HAP-1 (cell line): ENCODE measurements at places on chromosomes 6 and 20.
A peak's percentile ranks its signal among the peaks of the same experiment; 100 is the strongest.

DNA sequence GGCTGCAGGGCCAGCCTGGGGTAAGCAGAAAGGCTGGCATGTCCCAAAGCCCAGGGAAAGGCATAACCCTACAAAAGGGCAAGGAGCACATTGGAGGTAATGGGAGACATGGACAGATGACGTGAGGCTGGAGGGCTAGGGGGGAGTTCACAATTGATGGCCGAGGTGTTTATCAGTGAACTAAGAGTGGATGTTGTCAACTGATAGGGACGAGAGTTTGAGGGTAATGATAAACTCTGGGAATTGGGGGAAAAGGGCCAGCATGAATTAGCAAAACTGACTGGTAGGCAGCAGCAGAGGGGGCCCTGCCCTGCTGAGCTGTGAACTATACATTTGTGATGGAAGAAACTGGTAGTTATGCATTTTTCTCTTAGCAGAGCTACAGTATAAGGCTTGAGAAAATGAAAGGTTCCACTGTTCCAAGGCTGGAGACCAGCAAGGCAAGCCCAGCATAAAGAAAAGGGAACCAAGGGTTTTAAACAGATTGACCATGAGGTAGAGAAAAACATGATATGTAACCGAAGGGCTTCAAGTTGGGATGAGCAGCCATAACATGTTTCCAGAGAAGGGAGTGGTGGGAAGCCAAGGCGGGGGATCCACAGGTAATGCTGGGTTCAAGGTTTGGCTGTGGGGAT is 98.1 kb upstream of the MLN start:
- no peak for DNase-seq

- no peak for DNase-seq
Observed at GRCh38 chr6:44219815-44220784, 3.3 kb upstream of the SLC29A1 start.

- DNase-seq, result peak; percentile 11
Observed at GRCh38 chr20:36506253-36506652, 35.1 kb upstream of the MYL9 start.

GRCh38 chr6:109705258-109705657 is 14.2 kb downstream of the FIG4 start:
- peak; percentile 85 for DNase-seq

DNA sequence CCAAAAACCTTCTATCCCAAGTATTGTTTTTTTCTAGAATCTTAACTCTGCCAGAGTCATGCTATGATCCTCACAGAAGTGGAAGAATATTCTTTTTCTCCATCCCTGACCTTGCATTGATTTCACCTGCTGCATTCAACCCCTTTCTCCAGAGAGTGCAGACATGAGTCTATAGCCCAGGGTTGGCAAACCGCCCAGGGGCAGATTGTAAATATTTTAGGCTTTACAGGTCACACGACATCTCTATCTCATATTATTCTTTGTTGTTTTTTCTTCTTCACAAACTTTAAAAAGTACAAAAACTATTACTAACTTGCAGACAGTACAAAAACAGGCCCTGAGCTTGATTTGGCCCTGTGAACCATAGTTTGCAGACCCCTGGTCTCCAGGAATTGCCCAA is 112.1 kb upstream of the ASF1A start:
- DNase-seq, result no peak
